ENCODE measurements at places on chromosomes 7 and 10. TPM values are rescaled to one million over a fixed set of nuclear protein-coding genes. Genes with fewer than 3 reads are reported as not detected.
A peak's percentile ranks its signal among the peaks of the same experiment; 100 is the strongest.

GRCh38 chr10:48497780-48498770 lies 106.8 kb downstream of the ARHGAP22 start:
- peaks cover 38% of the 10 kb centered on the region for H3K4me1 ChIP-seq
- peak overlapping the region; percentile 15 for H3K27ac ChIP-seq
- no peak overlapping the region for H3K4me3 ChIP-seq
- no peaks in the 10 kb centered on the region for H3K27me3 ChIP-seq
- no peak for DNase-seq

GRCh38 chr7:31340051-31340450 lies 475 bp downstream of the NEUROD6 start:
- H3K27me3 ChIP-seq = 0 out of 3 replicates have a peak, but pooled peaks cover 2% of the 10 kb centered on the region
- H3K27ac ChIP-seq = no peak overlapping the region
- H3K4me3 ChIP-seq = no peak overlapping the region
- no peaks in the 10 kb centered on the region for H3K36me3 ChIP-seq

DNA sequence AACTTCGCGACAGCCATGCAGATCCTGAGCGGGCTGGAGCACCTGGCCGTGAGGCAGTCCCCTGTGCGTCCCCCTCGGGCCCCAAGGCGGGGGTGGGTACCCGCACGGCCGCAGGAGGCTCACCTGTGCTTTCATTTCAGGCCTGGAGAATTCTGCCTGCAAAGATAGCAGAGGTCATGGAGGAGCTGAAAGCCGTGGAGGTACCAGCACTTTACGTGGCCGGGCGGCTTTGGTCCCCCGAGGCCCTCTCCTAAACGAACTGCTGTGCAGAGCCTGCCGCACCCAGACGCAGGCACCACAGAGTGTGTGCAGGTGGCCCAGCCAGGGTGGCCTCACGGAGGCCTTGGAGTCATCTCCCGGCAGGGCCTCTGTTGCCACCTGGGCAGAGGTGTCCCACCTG lies 11.1 kb upstream of the UTF1 start:
- no peak for DNase-seq
- no peaks in the 10 kb centered on the region for H3K36me3 ChIP-seq
- peaks cover 42% of the 10 kb centered on the region for H3K27me3 ChIP-seq
- no peaks in the 10 kb centered on the region for H3K4me1 ChIP-seq
- no peak overlapping the region for H3K4me3 ChIP-seq
- no peak overlapping the region for H3K27ac ChIP-seq

TDRD1 gene
- total RNA-seq = not detected

CDHR1 gene
- 0.20 TPM for total RNA-seq

Data from K562 (cell line).